ENCODE measurements at places on chromosomes 11 and 22. TPM values are rescaled to one million over a fixed set of nuclear protein-coding genes. Genes with fewer than 3 reads are reported as not detected.

GRCh38 chr11:129724866-129725265, 90.8 kb upstream of the TMEM45B start:
- H3K27ac ChIP-seq = no peak overlapping the region
- H3K4me3 ChIP-seq = no peak overlapping the region

MS4A7 gene
- total RNA-seq = 0.98 TPM

DNA sequence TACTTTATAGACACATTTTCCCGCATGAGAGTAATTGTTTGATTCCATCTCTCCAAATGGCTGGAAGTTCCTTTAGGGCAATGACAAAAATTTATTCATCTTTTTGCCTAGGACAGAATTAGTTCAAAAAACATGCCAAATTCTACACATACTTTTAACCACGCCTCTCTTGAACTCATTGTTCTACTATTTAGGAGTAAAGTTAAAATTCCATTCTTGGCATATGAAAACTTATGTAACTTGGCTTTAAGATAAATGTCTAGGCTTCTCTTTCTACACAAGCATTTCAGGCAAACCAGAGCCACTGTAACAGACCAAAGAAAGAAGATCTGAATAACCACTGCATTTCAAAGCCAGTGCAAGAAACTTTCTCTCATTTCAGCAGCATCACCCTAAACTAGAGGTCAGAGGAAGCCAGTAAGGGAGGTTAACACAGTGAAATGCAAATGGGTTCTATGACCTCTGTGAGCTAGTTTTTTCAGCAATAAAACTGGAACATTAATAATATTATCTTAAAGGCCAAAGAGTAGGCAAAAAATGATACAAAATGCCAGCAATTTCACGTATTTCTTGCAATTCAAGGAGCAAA, 73.0 kb downstream of the RSF1 start:
- H3K27me3 ChIP-seq = no peaks in the 10 kb centered on the region
- H3K4me1 ChIP-seq = no peaks in the 10 kb centered on the region
- DNase-seq = no peak
- no peaks in the 10 kb centered on the region for H3K36me3 ChIP-seq
- H3K4me3 ChIP-seq = no peak overlapping the region

- no peaks in the 10 kb centered on the region for H3K27me3 ChIP-seq
- H3K27ac ChIP-seq = no peak overlapping the region
- no peaks in the 10 kb centered on the region for H3K4me1 ChIP-seq
- no peak for DNase-seq
Measured at GRCh38 chr11:11608783-11609232, 13.0 kb downstream of the GALNT18 start.

DNA sequence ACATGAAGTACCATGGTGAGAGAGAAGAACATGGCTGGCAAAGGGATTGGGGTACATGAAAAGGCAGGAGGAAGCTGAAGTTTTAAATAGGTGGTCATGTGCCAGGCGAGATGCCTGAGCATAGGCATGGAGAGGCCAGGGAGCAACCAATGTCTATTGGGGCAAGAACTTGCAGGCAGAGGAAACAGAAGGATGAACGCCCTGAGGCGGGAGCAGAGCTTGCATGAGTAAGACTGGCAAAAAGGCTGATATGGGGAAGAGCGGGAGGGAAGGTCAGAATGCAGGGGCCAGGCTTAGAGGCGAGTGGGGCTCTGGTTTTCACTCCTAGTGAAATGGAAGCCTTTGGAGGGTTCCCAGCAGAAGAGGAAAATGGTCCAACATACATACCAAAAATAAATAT, 52.5 kb upstream of the VSTM5 start:
- no peaks in the 10 kb centered on the region for H3K27me3 ChIP-seq
- DNase-seq = no peak
- no peak overlapping the region for H3K27ac ChIP-seq
- H3K4me3 ChIP-seq = no peak overlapping the region
- no peaks in the 10 kb centered on the region for H3K36me3 ChIP-seq
- H3K4me1 ChIP-seq = no peaks in the 10 kb centered on the region

DNA sequence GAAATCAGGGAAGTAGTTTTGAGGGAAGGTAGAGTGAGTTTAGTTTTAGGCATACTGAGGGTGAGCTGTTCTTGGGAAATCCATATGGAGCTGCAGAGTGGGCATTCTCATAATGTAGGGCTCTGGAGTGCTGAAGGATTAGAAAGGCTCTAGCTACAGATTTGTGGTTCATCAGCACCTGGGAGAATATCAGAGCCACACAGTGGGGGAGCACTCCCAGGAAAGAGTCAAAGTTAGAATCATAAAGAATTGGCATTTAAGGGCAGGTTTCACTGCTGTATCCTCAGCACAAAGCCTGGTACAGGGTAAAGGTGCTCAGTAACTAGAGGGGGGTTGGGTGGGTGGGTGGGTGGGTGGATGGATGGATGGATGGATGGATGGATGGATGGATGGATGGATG, 52.5 kb downstream of the SLN start:
- H3K27ac ChIP-seq = no peak overlapping the region
- no peak overlapping the region for H3K4me3 ChIP-seq
- no peaks in the 10 kb centered on the region for H3K36me3 ChIP-seq
- DNase-seq = no peak

ART5 gene
- total RNA-seq = not detected

DNA sequence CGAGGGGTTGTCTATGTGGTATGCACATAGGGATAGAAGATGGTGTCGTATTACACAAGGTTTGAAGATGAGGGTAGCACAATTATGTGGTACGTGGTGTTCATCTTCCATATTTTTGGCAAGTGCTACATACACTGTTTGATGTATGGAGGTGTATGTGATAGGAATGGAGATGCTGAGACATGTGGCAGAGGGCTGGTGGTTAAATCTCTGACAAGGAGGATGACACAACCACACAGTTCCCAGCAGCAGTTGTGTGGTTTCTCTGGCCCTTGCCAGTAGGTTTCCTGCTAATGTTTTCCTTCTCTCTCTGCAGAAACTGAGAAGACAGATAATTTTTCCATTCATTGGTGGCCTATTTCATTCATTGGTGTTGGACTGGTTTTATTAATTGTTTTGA, 17.0 kb downstream of the NCR3LG1 start:
- no peak overlapping the region for H3K27ac ChIP-seq
- no peaks in the 10 kb centered on the region for H3K27me3 ChIP-seq
- H3K36me3 ChIP-seq = peaks cover 12% of the 10 kb centered on the region
- H3K4me1 ChIP-seq = no peaks in the 10 kb centered on the region

DNA sequence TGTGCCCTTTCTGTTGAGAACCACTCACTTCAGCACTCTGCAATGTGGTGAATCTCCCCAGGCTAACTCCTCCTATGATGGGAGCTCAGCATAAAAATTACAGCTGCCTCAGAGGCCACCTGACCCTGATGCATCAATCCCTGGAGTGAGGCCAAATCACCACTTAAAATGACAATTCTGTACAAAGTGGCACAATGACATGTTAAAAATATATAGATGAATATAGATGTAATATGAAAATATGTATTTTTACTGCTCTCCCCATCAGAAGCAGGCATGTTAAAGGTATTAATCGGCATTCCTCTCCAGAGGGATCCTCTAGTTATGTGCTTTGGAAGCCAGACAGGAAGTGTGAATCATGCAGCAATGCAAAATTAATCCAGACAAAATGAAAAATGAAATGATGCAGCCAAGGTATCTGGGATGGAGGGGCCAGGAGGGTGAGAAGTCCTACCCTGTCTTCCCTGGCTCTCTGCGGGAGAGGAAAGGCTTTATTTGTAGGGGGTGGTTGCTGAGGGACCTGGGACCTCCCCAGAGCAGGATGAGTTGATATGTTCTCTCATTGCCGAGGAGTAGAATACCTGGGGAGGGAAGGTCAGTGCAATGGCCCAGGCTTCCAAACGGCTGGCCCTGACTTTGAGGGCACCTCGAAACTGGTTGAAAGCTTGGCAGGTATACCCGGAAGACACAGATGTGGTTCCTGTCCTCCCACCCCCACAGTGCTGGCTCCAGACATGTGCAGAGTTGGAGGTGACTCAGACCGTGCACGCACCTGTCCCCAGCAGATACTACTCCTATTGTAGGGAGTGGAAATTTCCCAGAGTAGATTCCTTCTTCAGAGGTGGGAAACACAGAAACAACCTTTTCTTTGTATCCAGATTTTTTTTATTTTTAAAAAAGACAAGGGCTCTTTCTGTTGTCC, 347.9 kb upstream of the NCAM1 start:
- H3K27me3 ChIP-seq = no peaks in the 10 kb centered on the region
- no peaks in the 10 kb centered on the region for H3K4me1 ChIP-seq
- H3K36me3 ChIP-seq = no peaks in the 10 kb centered on the region

- no peaks in the 10 kb centered on the region for H3K4me1 ChIP-seq
- H3K4me3 ChIP-seq = no peak overlapping the region
- no peak overlapping the region for H3K27ac ChIP-seq
- no peaks in the 10 kb centered on the region for H3K27me3 ChIP-seq
- H3K36me3 ChIP-seq = no peaks in the 10 kb centered on the region
Measured at GRCh38 chr22:31055635-31056159, 25.4 kb upstream of the SMTN start.

DNA sequence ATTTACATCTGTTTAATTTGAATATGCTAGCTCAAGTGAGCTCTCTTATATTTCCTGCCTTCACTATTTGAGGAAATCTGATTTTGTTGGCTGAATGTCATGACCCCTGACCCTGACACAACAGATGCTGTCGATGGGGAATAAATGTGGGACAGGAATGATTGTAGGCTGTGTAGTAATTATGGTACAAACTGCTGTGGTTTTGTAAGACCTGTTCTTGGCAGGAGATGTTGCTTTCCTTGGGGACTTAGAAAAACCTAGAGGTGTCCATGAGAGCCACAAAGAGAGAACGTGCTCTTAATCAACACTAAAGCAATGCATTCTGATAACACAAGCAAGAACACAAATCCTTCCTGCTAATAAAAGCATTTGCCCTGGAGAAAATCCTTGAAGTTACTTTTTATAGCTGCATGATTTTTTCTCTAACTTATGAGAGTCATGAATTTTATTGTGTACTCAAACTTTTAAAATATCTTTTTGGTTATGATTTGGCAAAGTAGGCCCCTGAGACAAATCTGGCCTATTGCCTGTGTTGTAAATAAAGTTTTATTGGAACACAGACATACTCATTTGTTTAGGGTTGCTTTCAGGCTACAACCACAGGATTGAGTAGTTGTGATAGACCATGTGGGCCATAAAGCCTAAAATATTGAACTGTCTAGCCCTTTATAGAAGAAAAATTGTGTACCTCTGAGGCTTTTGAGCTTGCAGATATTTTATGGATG, 90.2 kb downstream of the DDX10 start:
- no peak overlapping the region for H3K27ac ChIP-seq
- no peaks in the 10 kb centered on the region for H3K36me3 ChIP-seq
- no peaks in the 10 kb centered on the region for H3K27me3 ChIP-seq
- no peak for DNase-seq
- no peaks in the 10 kb centered on the region for H3K4me1 ChIP-seq

DNA sequence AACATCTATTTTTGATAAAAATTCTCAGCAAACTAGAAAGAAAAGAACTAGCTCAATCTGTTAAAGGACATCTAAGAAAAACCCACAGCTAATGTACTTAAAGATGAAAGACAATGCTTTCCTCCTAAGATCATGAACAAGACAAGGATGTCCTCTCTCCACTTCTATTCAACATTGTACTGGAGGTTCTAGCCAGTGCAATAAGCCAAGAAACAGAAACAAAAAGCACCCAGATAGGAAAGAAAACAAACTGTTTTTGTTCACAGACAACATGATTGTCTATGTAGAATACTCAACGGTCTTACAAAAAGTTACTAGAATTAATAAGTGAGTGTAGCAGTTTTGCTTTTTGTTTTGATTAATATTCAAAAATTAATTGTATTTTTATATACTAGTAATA, 7.8 kb downstream of the CD3D start:
- no peaks in the 10 kb centered on the region for H3K27me3 ChIP-seq
- no peak overlapping the region for H3K27ac ChIP-seq
- peaks cover 4% of the 10 kb centered on the region for H3K36me3 ChIP-seq
- peak overlapping the region; percentile 44 for H3K4me3 ChIP-seq

PPP2R1B gene
- 61.6 TPM for total RNA-seq

RTN4RL2 gene
- total RNA-seq = 0.24 TPM

GRCh38 chr11:119878990-119879389, 150.0 kb upstream of the NECTIN1 start:
- no peaks in the 10 kb centered on the region for H3K27me3 ChIP-seq
- no peak overlapping the region for H3K4me3 ChIP-seq
- H3K36me3 ChIP-seq = no peaks in the 10 kb centered on the region
- H3K4me1 ChIP-seq = no peaks in the 10 kb centered on the region

- no peaks in the 10 kb centered on the region for H3K36me3 ChIP-seq
- no peak for DNase-seq
- peaks cover 26% of the 10 kb centered on the region for H3K4me1 ChIP-seq
- no peak overlapping the region for H3K27ac ChIP-seq
Measured at GRCh38 chr11:128351168-128351567, 236.2 kb downstream of the ETS1 start.

GRCh38 chr11:78564490-78565467, 9.9 kb downstream of the NARS2 start:
- H3K27me3 ChIP-seq = no peaks in the 10 kb centered on the region
- peak; percentile 53 for DNase-seq
- H3K36me3 ChIP-seq = peaks cover 4% of the 10 kb centered on the region
- H3K4me3 ChIP-seq = no peak overlapping the region
- H3K27ac ChIP-seq = no peak overlapping the region

DNA sequence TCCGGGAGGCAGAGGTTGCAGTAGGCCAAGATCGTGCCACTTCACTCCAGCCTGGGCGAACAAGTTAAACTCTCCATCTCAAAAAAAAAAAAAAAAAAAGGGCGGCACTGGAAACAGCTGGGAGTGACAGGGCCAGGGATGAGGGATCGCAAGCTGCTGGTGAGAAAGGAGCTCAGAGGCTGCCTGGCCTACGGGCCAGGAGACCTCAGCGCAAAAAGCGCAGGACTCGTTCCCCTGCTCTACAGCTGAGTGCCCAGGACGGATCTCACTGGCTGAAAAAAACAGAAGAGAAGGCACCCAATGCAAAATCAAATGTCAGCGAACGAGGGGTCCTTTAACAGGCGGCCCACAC, 650 bp upstream of the NUP50 start:
- peaks cover 6% of the 10 kb centered on the region for H3K36me3 ChIP-seq
- peak overlapping the region; percentile 79 for H3K4me3 ChIP-seq
- DNase-seq = no peak
- peak overlapping the region; percentile 79 for H3K27ac ChIP-seq
- peaks cover 48% of the 10 kb centered on the region for H3K4me1 ChIP-seq

DNA sequence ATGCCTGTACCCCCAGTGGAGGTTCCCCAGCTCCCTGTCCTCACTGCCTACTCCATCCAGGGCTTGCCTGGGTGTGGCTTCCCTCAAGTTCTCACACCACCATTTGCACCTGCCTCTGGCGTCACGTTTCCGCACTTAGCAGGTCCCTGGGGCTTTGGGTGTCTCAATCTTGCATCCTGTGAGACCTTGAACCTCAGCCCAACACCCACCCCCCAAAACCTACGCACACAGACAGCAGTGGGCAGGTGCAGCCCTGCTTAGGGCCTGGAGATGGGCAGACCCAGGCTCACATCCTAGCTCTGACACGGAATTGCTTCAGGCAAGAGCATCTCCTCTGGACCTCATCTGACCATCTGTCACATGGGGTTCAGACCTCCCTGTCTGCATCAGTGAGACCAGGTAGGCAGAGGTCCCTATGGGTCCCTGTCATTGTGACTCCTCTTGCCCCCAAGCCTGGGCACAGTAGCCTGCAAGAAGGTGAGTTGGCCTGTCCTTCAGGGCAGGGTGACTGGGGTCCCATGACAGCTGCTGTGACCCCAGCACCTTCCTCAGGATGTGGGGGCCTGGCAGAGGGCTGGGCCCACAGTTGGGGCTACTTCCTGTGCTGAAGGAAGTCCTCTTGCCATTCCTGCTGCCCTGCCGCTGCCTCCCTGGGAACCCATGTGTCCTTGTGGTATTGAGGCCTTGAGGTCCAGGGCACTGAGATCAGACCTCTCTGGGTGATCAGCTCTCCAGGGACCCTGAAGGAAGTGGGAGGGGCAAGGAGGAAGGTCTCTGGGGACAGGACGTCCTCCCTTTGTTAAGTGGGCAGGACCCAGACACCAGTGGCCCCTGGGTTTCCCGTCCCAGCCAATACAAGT, 2.0 kb downstream of the SIPA1 start:
- peak overlapping the region; percentile 98 for H3K27ac ChIP-seq
- peak overlapping the region; percentile 92 for H3K4me3 ChIP-seq
- peaks cover 26% of the 10 kb centered on the region for H3K36me3 ChIP-seq
- H3K4me1 ChIP-seq = peaks cover 65% of the 10 kb centered on the region
- H3K27me3 ChIP-seq = no peaks in the 10 kb centered on the region

Measured in CD8-positive, alpha-beta memory T cell (primary cell).